ENCODE measurements at places on chromosomes 11 and 22.

DNA sequence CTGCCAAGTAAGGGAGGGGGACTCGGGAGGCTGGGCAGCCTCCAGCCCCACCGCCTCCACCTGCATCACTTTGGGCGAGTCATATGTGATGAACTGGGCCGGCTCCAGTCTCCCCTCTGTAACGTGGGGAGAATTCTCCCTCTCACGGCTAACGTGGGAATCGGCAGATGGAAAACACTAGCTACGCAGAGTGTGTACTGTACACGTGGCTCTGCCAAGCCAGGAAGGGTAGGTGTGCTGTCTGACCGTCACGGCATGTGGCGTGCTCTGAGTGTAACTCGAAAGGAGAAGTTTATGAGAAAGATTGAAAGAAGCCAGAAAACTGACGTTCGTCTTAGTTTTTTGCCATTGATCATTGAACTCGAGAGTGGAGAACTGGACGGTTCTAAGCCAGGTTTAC lies 13.7 kb downstream of the TRMU start:
- DNase-seq: no peak

DNA sequence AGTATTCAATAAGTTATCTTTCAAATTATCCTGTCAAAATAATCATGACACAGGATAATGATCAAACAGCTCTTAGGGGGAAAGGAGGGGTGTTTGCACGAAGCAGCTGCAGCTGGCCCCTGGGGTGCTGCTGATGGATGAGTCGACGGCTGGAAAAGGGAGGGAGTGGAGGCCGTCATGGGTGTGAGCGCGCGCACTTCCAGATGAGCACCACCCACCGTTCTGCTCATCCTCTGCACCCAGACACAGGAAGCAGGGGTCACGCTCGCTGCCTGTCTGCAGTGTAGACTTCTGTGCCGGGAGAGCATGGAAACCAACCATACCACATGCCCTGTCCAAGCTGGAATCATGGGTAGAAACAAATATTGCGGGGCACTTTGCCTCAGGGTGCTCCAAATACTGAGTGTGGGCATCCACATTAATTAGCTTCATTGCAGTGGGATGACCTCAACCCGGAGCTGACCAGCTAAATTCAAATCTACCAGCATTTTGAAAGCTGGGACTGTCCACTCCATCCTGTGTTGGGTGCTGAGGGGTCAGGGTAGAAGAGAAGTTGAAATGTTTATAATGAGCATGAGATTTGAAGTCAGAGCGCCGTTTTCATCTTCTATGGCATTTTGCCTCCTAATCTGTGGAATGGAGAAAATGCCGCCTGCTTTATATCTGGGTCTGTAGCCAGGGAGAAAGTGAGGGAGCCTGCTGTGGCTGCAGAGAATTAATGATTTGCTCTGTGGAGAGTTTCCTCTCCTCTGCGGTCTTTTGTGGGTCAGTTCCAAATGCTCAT lies 802.4 kb downstream of the TBC1D22A start:
- no peak for DNase-seq

DNA sequence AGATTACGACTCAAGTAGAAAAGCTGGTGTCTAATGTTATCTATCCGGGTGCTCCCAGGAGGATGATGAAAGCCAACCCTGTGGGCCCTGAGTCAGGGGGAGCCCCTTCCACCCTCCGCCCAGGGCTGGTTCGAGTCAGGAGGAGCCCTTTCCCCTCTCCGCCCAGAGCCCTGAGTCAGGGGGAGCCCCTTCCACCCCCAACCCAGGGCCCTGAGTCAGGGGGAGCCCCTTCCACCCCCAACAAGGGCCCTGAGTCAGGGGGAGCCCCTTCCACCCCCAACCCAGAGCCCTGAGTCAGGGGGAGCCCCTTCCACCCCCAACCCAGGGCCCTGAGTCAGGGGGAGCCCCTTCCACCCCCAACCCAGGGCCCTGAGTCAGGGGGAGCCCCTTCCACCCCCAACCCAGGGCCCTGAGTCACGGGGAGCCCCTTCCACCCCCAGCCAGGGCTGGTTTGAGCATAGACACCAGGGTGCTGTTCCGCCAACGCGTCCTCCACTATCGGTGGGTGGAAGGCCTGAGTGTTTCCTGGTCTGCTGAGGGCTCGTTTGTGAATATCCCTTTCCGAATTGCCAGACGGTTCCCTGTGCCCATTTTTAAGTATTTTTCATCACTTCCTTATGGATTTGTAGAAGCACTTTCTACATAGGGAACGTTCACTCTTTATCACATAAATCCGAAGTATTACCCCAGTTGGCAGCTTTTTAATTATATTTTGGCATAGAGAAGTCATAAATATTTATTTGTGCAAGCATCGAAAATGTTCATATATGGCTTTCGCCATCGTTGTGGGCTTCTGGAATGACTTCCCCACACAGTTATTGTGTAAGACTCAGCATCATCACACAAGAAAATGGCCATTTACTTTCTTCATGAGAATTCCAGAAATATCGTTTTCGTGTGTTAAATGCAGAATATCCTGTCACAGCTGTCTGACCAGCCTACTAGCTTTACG lies 380.6 kb downstream of the BRD1 start:
- no peak for DNase-seq

DNA sequence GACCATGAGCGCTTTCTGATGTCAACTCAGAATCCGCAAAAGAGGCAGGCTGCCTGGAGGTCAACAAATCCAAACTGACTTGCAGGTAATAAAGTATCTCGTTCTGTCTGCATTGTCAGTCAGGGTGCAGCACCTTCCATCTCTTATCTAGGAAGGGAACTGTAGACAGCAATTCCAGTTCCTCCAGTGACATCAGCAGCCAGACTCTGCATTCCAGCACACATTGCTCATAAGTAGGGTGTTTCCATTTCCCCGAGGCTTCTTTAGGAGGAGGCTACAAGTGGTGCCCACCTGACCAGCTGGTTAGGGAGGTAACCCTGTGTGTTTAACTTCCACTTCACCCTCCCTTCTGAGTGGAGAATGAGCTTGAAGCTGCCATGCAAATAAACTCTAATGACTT lies 53.3 kb downstream of the NTM start:
- DNase-seq: no peak

GRCh38 chr22:17047656-17048055 lies 37.1 kb upstream of the IL17RA start:
- DNase-seq: no peak

GRCh38 chr22:29359469-29359868 lies 28.9 kb downstream of the AP1B1 start:
- DNase-seq: no peak

GRCh38 chr11:34501949-34502348 lies 11.6 kb downstream of the ELF5 start:
- DNase-seq: no peak

GRCh38 chr11:17287058-17287457 lies 10.5 kb downstream of the NUCB2 start:
- no peak for DNase-seq
